ENCODE measurements at places on chromosomes 4 and X. TPM values are rescaled to one million over a fixed set of nuclear protein-coding genes. Genes with fewer than 3 reads are reported as not detected.

- no peaks in the 10 kb centered on the region for H3K4me1 ChIP-seq
- no peak for DNase-seq
- H3K36me3 ChIP-seq: no peaks in the 10 kb centered on the region
- no peak overlapping the region for H3K27ac ChIP-seq
- H3K4me3 ChIP-seq: no peak overlapping the region
Measured at GRCh38 chr4:40152637-40153036, 44.2 kb upstream of the RHOH start.

GRCh38 chrX:44343412-44344141 is at the start of gene EFHC2:
EFHC2 (minus strand) TSS chrX:44343672; CDS start chrX:44343588, 84 bp downstream.
- peak; percentile 43 for DNase-seq
- no peaks in the 10 kb centered on the region for H3K36me3 ChIP-seq
- no peak within 1 kb of the TSS for H3K27ac ChIP-seq
- peak within 1 kb of the TSS; percentile 6 for H3K4me3 ChIP-seq
- H3K27me3 ChIP-seq: peaks cover 8% of the 10 kb centered on the region

GRCh38 chr4:124738994-124739393 is 26.5 kb upstream of the ANKRD50 start:
- H3K36me3 ChIP-seq: no peaks in the 10 kb centered on the region
- DNase-seq: no peak
- no peak overlapping the region for H3K4me3 ChIP-seq
- peaks cover 11% of the 10 kb centered on the region for H3K4me1 ChIP-seq
- H3K27ac ChIP-seq: no peak overlapping the region
- no peaks in the 10 kb centered on the region for H3K27me3 ChIP-seq

Gene TMPRSS11A
- not detected for total RNA-seq

Gene ATP1B4
- total RNA-seq: not detected
